CD4-positive, alpha-beta T cell treated with Interleukin-6 at 100 ng/mL for 8 hours (primary cell): ENCODE measurements at places on chromosomes 6 and 20.

DNA sequence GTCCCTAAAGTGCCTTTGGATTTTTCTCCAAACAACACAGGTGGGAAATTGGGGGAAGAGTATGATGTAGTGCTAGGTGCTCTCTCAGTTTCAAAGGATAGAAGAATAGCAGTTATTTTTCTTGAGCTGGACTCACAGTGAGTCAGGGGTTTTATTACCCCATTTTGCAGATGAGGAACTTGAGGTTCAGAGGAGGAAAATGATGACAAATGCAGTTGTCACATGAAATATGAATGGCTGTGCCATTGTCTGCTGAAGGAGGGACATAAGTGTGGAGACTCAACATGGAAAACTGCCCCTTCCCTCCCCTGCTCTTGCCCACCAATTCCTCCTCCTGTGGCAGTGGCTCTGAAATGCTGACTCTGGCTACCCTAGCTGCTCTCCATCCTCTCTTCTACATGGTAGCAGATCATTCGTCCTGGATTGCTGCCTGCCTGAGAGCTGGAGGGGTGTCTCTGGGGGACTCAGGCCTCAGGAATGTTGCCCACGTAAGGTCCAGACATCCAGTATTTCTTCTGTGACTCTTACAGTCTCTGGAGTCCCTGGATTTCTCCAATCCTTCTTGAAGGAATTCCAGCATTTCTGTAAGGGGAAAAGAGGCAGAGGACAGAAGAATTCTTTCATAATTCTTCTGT is 37.6 kb upstream of the EPB41L1 start:
- DNase-seq: no peak

DNA sequence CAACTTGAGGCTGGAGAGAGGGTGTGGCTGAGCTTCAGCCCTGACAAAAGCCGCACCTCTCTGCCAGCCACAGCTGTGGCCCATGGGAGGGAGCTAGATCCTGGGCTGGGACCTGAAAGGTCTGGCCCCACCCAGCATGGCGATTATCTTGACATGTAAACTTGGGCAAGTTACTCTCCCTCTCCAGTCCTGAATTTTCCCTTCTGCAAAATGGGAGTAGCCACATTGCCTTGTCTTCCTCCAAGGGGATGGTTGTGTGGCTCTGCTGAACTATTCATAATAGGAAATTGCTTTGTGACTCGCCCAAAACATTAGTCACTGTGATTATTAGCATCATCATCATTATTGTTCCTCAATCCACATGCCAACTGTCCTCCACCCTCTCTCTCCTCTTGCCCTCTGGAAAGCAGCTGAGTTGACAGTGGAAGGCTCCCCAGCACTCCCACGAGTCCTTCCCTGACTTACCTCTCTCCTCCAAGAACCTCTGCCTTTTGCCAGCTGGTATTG is 23.0 kb upstream of the RBPJL start:
- DNase-seq: no peak

GRCh38 chr6:33577718-33578117 is 2.4 kb downstream of the BAK1 start:
- no peak for DNase-seq

GRCh38 chr6:168985705-168986104 is 267.9 kb downstream of the THBS2 start:
- no peak for DNase-seq

DNA sequence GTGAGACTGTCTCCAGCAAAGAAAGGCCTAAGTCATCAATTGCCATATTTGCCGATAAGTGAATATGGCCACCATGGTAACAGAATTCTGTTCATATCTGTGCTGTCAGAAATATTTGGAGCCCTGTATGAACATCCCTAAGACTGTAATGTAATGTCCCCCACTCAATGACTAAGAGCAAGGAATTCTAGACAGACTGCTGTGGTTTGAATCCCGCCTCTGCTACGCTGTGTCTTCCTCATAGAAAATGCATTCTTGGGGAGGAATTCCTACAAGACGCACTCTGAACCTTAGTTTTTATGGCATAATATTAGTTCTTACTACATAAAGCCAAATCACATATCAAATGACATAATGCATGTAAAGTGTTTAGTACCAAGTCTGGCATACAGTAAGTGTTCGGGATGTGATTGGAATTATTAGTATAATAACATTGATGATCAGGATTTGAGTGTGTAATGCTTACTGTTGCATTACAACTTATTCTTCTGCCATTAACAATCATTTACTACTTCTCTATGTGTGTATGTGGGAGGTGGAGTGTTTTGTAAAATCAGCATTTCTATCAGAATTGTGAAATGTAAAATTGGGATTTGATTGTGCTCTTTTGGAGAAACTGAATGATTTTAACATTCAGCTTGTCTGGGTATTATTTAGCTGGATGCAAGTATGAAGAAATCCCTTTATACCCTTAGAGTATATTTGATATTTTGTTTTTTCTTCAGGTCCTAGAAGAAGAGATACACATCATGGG is 103.0 kb downstream of the OLIG3 start:
- no peak for DNase-seq

DNA sequence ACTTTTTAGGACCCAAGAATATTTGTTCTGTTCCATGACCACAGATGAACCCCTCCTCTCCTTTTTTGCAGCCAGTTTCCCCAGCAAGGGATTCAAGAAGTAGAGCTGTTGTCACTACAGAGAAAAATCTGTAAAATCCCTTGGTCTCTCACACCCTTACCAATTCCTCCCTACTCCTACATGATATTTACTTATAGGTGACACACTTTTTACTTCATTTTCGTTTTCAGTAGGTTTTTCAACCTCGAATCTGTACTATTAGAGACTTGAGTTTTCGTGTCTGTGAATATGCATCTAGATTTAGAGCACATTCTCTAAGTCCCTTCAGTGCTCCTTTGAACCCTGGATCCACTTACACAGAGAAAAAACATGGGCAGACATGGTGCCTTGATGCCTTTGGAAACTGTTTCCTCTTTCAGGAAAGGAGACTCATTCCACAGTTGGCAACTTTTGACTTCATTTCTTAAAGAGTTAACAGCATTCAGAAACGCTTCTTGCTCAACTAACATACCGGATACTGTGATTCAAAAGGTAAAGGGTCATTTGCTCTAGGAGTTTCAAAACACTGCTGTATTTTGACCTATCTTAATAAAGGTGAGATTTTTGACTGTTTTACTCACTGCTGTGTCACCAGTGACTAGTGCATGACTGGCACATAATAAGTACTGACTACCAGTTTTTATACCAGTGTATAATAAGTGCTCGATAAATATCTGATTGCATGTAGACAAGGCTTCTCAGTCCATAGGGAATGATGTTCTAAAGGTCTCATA is 50.6 kb downstream of the LAMA4 start:
- no peak for DNase-seq

DNA sequence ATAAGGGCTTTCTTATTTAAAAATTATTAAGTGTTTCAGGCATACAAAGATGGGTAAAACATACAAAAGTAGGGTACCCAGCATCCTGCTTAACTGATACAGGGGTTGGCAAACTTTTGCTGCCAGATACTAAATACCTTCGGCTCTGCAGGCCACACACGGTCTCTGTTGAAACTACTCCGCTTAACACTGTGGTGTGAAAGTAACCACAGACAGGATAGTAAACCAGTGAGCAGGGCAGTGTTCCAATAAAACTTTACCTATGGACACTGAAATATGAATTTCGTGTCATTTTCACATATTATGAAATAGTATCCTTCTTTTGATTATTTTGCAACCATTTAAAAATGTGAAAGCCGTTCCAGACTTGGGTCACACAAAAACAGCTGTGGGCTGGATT is 92.4 kb downstream of the EYA2 start:
- DNase-seq: no peak

DNA sequence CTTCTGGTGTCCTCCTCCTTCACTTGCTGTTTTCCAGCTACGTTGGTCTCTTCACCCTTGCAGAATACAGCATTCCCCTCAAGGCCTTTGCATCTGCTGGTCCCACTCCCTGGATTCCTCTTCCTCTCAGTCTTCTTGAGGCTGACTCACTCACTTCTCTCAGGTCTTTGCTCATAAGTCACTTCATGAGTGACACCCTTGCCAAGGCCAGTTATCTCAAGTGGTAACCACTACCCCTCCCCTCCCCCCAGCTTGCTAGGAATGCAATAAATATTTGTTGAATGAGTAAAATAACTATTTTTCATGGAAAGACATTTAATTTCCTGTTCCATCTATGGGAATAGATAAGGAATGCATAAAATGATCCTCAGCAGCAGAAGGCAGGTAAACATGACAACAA is 131.7 kb downstream of the PLCB4 start:
- no peak for DNase-seq
